CD8-positive, alpha-beta memory T cell (primary cell): ENCODE measurements at places on chromosomes 5 and 9.

- no peak for DNase-seq
Measured at GRCh38 chr5:108340131-108340530, 41.8 kb downstream of the FBXL17 start.

DNA sequence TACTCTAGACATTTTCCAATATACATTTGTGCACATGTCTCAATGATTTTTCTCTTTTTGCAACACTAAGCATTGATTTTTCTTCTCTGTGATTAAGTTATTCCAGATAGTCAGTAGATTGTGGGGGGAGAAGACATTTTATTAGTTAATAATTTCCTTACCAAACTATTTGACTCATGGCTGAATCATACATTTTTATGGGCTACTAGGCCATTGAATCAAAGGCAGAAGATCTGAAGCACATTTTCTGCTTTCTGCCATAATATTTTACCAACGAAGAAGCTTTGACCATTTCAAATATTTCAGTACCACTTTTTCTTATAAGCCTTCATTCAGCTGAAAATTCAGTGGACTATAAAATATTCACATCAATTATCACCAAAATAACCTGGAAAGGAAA, 175.6 kb downstream of the IRX2 start:
- no peak for DNase-seq

- no peak for DNase-seq
Measured at GRCh38 chr5:40483316-40483715, 196.4 kb upstream of the PTGER4 start.

- no peak for DNase-seq
Measured at GRCh38 chr5:174448662-174449061, 275.7 kb upstream of the MSX2 start.

GRCh38 chr9:116662646-116663310, 24.3 kb upstream of the TRIM32 start:
- no peak for DNase-seq

DNA sequence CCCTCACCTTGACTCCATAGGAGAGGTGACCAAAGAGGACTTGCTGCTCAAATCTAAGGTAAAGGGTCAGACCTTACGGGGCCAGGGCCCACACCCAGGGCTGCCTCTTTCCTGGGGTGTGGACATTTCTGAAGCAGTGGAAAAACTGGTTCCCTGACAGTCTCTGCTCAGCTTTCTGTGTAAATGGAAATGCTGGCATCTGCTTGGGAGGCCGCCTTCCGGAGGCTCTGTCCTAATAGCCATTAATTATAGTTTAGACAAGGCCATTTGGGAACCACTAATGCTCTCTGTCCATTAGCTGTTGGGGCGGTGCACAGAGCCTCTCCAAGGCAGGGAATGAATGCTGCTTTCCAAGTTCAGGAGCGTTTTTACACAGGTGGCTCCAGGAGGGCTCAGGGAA, 17.3 kb downstream of the USP20 start:
- DNase-seq: no peak

DNA sequence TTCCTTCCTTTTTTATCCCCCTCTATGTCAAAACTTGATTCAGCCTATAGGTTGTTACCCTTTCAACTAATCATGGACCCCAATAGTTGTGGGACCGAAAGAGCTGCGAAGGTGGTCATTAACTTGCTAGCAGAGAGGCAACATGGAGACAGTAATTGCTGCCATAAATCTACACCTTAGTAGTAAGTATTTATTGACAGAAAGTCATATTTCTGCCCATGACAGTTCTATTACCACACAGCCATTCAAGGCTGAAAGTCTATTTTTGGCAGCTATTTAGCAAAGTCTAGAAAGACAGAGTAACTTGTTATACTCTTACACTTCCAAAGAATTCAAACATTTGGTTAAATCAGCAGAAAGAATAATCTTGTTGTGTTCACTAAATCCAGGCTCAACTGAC, 236.2 kb downstream of the PRELID2 start:
- no peak for DNase-seq

- no peak for DNase-seq
Measured at GRCh38 chr5:95007921-95008597, 276.8 kb downstream of the MCTP1 start.

GRCh38 chr9:137788561-137789294, 88.9 kb upstream of the CACNA1B start:
- DNase-seq: no peak

GRCh38 chr5:86175224-86175623, 442.5 kb upstream of the COX7C start:
- DNase-seq: no peak

DNA sequence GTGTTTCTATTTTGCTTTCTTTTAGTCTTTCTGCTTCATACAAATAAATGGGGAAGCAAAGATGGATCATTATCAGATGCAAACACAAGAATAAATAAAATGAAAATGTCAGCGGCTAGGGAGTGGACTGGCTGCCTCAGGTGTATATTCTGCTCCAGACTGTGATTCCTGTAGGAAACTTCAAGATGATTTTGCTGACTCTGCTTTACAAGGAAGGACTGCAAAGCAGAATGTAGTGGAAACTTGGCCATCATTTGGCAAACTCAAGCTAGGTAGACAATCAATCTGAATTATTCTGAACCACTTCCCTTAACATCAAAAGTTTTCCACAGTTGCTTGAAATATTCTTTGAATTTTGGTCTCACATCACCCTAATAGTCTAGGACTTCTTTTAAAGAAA, 38.1 kb upstream of the NREP start:
- DNase-seq: no peak

GRCh38 chr5:156021866-156022265, 305.1 kb upstream of the SGCD start:
- no peak for DNase-seq

DNA sequence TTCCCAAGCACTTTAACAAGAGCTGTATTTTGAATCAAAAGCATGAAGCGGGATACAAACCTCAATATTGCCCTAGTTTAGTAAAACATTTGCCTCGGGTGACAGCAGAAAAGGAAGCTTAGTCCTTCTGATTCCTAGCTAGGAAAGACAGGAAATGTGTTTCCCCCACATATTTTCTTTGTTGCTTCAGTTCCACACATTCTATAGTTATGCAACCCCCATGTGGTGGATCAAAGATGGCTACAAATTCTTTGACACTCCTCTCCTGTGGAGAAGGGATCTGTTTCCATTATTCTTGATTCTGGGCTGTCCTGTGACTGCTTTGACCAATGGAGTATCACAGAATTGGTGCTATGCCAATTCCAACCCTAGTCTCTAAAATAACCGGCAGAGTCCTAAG, 89.1 kb upstream of the SLC30A5 start:
- DNase-seq: no peak

GRCh38 chr9:107784235-107784958, 294.8 kb upstream of the KLF4 start:
- DNase-seq: no peak

- DNase-seq: no peak
Measured at GRCh38 chr5:129912601-129913255, 8.5 kb downstream of the CHSY3 start.

- no peak for DNase-seq
Measured at GRCh38 chr5:170251462-170251861, 18.7 kb downstream of the C5orf58 start.

DNA sequence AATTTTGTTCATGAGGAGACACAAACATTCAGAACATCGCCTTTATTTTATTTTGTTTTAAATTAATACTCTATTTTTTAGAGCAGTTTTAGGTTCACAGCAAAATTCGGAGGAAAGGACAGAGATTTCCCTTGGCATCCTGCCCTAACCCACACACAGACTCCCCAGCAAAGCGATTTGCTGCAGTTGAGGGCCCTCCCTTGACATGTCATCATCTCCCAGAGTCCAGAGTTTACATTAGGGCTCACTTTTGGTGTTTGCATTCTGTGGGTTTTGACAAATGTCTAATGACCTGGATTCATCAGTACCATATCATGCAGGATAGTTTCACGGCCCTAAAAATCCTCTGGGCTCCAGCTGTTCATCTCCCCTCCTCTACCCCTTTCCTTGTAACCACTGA, 33.6 kb upstream of the COL5A1 start:
- DNase-seq: no peak

- DNase-seq: no peak
Measured at GRCh38 chr5:79173626-79174025, 62.0 kb downstream of the BHMT start.

GRCh38 chr5:102856389-102856777, 101.3 kb downstream of the PAM start:
- DNase-seq: no peak

DNA sequence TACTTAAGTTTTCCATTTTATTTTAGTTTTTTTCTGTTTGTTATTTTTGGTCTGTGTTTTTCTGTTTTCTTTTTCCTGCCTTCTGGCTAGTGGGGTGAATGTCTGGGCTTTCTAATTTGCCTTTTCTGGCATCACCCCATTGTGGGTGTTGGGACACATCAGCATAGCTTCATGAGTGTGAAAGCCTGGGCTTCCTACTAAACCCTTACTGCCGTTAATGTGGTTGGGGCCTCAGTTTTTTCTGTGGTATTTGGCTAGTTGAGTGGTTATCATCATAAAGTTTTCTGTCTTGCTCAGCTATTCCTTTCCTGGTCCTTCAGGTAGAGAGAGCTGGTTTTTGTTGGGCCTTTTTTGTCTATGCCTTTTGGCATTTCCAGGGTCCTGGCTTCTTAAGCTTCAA, 21.4 kb downstream of the C5orf47 start:
- DNase-seq: no peak
